ENCODE measurements at places on chromosomes 2 and 18. TPM values are rescaled to one million over a fixed set of nuclear protein-coding genes. Genes with fewer than 3 reads are reported as not detected.

COA5 gene
- polyA plus RNA-seq = 85.4 TPM

TRIM43 gene
- polyA plus RNA-seq = not detected

POTEJ gene
- polyA plus RNA-seq = not detected

ONECUT2 gene
- polyA plus RNA-seq = 2.1 TPM

SIX3 gene
- polyA plus RNA-seq = not detected

All from Purkinje cell (primary cell).